Left kidney (tissue), 8 donors: ENCODE measurements at places on chromosomes 4 and X.

DNA sequence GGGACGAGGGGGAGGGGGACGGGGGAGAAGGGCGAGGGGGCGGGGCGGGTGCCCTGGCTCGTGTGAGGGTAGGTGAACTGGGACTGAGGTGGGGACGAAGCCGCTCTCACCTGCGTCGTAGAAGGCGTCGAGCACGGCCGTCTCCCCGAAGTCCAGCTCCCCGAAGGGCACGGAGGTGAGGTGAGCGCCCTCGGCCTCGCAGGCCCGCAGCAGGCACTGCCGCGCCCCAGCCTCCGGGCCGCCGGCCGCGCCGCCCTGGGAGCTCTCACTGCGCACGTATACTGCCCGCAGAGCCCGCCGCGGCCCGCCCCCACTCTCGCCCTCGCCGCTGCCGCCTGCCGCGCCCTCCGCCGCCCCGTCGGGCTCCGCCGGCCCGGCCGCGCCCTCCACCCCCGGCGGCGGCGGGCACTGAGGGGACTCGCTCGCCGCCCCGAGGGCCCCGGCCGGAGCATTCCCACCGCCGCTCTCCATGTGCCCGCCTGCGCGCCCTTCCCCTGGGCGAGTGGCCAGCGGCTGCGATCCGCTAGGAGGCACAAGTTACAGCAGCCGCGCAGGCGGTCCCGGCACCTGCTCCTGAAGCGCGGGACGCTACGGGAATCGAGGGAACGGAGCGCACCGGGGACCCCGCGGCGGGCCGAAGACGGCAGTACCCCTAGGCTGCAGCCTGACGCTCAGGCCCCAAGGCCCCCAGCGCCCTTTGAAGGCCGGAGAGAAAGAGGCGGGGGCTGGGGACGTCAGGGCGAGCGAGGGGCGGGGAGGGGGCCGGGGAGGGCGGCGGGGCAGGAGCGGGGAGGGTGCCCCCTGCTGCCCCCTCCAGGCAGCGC, at the start of gene MAP3K15:
Gene MAP3K15, minus strand, starts transcription at position 718 of the 824 bp plus-strand sequence. Its CDS starts 247 bp downstream, at position 471.
- DNase-seq = no peak

DNA sequence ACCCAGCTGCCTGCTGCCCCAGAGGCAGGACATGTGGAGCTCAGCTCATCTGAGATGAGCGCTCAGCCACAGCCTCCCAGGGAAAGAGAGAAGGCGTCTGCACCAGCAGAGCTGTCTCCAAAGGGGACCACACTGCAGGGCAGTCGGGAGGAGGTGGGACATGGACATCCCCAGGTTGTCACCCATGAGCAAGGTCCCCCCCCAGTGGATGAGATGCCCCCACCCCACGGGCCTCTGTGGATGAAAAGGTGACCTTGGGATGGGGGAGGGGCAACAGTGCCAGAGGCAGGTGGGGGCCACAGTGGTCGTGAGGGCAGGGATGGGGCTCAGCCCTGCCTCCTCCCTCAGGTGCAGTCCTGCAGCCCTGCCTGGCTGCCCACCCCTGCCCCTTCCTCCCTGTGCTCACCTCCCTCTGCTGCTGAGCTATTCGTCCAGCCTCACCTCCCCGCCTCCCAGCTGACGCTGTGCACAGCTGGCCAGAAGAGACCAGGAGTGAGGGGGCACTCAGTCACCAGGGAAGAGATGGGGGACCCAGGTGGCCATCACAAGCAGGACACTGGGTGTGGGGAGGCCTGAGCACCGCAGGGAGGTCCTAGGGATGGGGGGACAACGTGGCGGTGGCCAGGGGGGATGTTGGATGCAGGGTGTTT, 9.3 kb downstream of the NKX1-1 start:
- DNase-seq = no peak

GRCh38 chrX:317424-318067, 1.1 kb downstream of the GTPBP6 start:
- no peak for DNase-seq

- no peak for DNase-seq
These were observed 133.6 kb upstream of the C1QTNF7 start for GRCh38 chr4:15294202-15294601.

DNA sequence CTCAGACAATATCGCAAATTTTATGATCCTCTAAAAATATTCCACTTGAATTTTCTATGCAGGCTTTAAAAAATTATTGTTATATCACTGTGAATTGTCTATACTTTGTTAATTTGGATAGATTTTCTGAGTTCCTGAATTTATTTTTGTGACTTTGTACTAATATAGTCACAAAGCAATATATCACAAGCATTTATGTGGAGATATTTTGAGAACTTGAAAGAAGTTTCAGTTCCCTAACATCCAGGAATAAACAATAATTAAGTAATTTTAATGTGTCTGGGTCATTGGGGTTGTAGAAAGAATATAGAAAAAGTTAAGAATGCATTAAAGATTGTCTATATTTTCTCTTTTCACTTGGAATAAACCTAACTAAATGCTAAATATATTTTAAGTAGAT, 32.0 kb downstream of the CXCL8 start:
- no peak for DNase-seq

DNA sequence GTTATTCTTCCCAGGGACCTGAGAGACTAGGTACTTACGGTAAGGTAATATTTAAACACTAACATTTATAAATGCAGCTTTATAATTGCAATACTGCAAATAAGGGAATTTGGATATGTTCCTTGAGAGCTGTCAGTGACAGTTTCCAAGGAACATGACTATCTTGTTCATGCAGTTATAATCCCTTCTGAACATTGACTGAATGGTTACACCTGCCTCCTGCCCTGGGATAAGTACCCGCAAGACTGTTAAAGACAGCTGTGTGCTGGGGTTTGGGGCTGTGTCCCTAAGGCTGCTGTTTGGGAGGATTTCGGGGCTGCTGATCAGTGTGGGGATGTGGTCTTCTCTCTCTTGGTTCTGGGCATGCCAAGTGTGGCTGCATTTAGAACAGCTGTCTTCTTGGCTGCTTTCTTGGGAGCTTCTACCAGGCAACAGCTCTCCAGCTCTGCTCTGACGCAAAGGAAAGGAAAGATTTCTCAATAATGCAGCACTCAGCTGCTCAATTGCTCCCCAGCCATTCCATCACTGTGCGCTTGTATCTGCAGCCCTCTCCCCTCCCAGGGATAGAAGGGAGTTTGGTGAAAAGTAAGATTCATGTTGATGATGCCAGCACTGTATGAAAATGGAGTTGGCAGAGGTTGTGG, 298.8 kb upstream of the TAPT1 start:
- no peak for DNase-seq

DNA sequence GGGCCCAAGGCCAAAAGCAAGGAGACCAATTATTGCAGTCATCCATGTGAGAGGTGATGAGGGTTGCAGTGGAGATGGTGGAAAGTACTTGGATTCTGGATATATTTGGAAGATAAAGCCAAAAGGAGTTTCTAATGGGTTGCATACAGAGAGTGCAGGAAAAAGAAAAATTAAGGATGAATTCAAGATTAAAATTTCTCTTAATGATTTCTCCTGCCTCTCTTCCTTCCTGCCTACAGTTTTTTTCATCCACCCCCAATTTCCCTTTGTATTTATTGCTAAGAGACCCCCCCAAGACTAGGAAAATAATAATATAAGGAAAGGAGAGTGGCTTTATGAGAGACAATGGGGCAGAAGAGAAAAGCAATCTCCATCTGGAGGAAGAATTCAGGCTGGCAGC, 8.6 kb upstream of the FGF5 start:
- no peak for DNase-seq

GRCh38 chrX:69424910-69425309, 79.2 kb upstream of the NALF2 start:
- DNase-seq = no peak

DNA sequence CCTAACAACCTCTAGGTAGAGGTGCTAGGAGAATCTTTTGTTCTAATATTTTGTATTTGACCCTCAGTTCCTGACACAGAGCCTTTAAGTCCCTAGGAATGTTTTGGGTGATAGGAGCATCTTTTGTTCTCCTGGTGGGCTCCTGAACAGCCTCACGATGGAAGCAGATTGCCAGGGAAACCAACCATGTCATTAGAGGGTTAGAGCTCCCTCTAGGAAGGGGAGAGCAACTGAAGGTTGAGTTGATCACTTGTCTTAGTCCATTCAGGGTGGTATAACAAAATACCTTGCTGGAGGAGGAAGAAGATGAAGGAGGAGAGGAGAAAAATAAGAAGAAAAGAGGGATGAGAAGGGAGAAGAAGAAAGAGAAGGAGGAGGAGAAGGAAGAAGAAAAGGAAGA, 9.2 kb downstream of the VCX start:
- DNase-seq = no peak

DNA sequence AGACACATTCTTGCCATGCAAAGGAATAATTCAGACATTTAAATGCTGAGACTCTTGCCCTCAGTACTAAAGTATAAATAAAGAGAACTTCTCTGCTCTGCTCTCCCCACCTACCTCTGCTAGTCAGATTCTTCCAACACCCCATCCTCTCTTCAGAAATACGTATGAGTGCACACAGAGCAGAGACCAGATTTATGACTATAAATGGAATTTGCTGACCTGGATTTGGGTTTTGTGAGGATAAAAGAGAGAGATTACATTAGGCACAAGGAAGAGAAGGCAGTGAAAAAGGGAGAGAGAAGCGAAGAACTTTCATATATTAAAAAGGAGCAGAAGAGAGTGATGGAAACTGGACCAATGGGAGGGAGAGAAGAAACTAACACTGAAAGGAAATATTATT, 87.6 kb upstream of the EXOC1L start:
- DNase-seq = no peak

GRCh38 chr4:15238720-15239119, 189.1 kb upstream of the C1QTNF7 start:
- peak; percentile 42 for DNase-seq

DNA sequence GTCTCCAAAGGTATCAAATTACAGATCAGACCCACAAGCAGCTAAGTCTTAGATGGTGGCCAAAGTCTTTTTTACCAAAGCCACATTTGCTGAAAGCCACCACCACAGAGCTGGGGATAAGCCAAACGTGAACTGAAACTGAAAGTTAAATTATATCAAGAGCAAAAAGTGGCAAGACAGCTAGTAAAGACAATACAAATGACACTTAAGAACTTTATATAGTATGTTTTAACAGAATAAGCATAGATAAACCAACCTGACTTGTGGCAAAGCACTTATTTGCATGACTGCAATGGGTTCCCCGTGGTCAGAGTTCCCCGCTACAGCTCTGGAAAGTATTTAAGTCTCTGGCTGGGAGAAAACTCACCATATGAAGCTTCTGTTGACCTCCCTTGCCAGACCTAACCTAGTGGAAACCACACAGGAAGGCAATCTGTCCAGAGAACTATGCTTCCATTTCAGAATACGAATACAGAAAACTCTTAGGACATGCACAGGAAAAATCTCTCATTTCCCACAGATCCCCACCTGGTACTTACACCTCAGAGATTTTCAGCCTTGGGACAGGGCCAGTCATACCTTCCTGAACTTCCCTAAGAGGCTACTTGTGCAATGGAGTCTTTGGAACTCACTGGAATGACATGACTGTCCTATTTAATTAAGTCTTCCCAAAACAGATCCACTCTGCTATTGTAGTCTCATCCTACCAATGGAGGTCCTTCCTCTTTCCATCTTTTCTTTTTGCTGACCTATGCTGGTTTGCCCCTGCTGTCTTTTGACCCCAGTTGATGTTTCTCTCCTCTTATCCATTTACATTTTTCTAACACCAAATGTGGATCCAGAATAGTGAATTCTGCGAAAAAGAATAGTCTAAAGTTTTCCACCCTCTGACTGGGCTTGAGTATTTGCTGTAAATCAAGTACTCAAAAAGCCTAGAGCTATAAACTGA, 225.1 kb downstream of the NR3C2 start:
- no peak for DNase-seq

- no peak for DNase-seq
These were observed 81.9 kb upstream of the HPGD start for GRCh38 chr4:174604198-174604597.

- no peak for DNase-seq
These were observed 613.4 kb upstream of the NR3C2 start for GRCh38 chr4:149055624-149056023.

DNA sequence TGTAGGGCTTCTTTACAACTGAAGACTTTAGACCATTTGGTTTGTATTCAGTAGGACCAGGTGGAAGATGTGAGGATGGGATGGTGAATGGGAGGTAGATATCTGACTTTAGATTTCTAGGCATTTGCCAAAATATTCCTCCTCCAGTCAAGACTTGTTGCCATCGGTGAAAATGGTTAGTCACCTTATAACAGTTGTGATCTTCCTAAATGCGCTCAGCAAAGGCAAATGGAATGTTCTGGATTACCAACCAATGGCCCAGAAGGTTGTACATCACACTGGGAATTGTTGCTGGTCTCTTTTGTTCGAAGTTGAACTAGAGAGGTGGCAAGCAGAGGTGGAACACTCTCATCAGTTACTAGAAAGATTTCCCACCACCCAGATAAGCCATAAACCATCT, 33.9 kb downstream of the TMSB4X start:
- DNase-seq = no peak

DNA sequence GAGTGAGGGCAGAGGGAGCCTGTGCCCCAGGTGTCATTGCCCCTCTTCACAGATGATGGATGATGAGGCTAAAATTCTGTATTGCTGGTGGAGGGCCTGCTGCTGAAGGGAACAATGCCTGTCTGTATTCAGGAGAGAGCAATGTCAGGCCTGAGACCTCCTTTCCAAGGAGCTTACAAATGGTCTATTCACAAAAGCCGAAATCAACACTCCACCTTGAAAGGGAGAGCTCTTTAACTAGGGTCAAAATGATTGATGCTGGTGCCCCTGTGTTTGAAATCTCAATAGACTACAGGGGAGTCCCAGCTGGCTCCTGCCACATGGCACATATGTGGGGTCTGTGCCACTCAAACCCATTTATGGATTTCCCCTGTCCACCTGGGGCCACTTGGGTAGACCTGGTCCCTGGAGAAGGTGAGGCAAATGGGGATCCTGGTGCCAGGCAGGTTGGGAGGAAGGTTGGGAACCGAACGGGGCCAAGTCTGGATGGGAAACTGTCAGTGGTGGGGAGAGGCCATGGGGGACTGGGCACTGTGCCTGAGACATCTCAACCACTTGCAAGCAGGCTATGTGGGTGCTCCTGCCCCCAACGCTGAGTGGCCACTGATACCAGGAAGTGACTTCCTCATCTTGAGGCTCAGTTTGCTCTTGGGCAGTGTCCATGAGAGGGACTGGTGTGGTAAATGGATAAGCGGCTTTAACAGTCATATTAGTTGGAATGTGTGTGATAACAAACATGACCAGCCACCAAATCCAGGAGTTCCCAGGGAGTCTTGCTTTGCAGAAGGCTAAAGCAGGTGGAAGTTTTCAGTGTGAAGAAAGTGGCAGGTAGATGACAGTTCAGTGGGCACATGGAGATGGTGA, 223.8 kb upstream of the PSAPL1 start:
- no peak for DNase-seq

- no peak for DNase-seq
These were observed 306.7 kb upstream of the MAOA start for GRCh38 chrX:43349363-43349762.

- no peak for DNase-seq
These were observed 146.5 kb upstream of the INTU start for GRCh38 chr4:127486248-127486647.

GRCh38 chrX:2965965-2966364, 36.8 kb upstream of the ARSD start:
- DNase-seq = no peak

DNA sequence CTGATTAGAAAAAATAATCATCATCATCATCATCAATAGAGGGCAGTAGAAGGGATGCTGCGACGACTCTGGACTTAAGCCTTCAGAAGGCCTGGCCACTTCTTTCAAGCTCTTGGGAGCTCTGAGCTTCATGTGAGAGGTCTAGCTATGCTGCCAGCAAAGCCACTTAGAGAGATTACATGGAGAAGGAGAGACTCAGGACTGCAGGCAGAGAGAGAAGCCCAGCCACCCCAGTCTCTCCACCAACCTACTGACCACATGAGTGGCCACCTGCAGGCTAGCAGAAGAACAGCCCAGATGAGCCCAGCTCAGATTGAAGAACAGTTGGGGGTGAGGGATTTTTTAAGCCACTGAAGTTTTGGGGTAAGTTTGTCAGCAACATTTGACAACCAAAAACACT, 17.1 kb upstream of the TMEM150C start:
- no peak for DNase-seq
